ENCODE measurements at places on chromosomes 5 and 9.
A peak's percentile ranks its signal among the peaks of the same experiment; 100 is the strongest.

DNA sequence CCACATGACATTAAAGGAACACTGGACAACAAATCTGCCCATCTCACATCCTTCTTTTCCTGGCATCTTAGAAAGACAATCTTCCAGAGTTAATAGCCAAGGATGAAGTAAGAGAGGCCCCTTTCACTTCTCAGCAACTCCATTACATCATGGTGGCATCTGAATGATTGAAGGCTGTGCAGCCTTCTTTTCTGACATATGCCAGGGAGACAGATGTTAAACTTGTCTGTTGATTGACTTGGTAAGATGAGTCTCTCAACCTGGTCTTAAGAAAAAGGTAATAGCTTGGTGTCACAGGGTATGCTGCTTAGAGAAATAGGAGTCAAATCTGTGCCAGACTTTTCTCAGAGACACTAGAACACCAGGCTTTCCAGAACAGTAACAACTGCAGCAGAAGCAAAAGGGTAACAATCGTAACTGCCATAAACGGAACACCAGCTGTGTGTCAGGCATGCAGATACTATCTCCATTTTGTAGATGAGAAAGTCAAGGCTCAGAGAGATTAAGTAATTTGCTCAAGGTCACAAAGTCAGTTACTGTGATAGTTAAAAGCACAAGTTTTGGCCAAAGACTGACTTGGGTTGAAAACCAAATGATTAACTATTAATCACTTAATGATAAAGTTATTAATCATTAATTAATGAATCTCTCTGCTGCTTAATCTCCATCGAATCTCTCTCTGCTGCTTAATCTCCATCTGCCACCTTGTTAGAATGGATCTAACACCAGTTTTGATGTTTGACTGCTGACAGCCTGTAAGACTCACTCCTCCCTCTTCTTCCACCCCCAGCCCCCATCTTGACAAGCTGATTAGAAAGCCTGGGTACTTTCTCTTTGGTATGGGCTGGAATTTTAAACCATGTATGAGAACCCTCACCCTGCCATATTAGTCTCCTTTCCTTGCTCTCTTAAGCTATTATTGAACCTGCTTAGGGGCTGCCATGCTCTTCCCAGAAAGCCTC lies 353.5 kb downstream of the ENC1 start:
- no peaks in the 10 kb centered on the region for H3K36me3 ChIP-seq
- H3K27me3 ChIP-seq: no peaks in the 10 kb centered on the region
- DNase-seq: no peak
- H3K4me3 ChIP-seq: no peak overlapping the region

GRCh38 chr5:132093271-132093670 lies 19.7 kb downstream of the CSF2 start:
- H3K27ac ChIP-seq: no peak overlapping the region
- H3K27me3 ChIP-seq: no peaks in the 10 kb centered on the region
- H3K36me3 ChIP-seq: no peaks in the 10 kb centered on the region
- no peaks in the 10 kb centered on the region for H3K4me1 ChIP-seq
- DNase-seq: no peak
- H3K4me3 ChIP-seq: no peak overlapping the region

DNA sequence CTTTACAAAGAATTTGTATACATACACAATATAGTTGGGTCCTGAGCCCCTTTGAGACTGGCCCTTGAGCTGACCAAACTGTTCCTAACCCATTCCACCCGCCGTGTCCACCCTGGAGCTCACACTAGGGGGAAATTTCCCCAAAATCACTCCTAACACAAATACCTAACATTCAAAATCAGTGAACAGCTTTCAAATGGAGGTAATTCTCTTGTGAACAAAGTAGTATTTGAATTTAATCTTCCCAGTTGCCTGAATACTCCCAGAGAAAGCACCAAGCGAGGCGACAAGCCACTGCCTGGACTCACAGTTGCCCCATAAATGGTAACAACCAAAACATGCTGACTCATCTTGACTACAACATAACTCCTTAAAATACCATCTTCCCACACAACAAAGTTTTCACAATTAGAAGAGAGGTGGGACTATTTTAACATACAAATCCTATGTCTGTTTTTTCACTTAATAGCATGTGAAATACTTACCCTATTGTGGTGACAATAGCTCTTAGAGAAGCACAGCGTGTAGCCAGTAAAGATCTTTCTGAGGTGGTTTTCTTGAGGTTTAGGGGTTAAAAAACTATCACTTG lies 31.7 kb upstream of the SCAMP1 start:
- H3K27me3 ChIP-seq: no peaks in the 10 kb centered on the region
- no peak overlapping the region for H3K4me3 ChIP-seq

DNA sequence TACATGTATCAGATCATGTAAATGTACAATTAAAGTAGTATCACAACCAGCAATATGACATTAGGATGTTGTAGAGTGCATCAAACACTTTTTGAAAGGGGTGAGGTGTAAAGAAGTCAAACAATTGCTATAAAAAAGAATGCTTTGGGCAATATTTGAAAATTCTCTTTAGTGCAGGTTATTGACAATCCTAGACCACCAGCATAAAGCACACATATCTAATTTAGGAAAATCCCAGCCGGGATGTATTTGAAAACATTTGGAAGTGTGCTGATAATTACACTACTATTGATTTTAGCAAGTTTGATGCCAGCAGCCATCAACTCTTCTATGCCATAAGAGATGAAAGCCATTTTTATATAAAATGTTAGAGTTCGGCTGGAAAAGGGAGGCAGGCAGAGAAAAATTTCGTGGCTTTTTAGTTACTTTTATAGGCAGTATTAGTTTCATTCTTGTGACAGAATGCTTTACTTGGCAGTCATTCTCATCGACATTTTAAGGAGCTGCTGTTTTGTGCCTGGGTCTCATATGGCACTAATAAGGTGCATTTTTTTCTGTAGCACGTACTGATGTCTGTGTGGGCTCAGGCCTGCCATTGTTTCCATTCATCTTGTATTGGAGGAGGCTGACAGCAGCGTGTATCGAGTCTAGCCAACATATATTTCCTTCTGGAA lies 285.7 kb downstream of the AOPEP start:
- H3K27me3 ChIP-seq: no peaks in the 10 kb centered on the region
- H3K27ac ChIP-seq: no peak overlapping the region
- H3K36me3 ChIP-seq: no peaks in the 10 kb centered on the region
- DNase-seq: no peak
- no peaks in the 10 kb centered on the region for H3K4me1 ChIP-seq

DNA sequence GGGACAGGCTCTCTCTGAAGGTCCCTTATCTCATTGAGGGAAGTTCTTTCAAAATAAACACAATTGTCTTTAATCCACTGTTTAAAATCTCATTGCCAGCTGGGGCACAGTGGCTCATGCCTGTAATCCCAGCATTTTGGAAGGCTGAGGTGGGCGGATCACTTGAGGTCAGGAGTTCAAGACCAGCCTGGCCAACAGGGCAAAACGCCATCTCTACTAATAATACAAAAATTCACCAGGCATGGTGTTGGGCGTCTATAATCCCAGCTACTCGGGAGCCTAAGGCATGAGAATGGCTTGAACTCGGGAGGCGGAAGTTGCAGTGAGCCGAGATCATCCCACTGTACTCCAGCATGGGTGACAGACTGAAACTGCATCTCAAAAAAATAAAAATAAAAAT lies 8.3 kb upstream of the NDFIP1 start:
- H3K4me1 ChIP-seq: no peaks in the 10 kb centered on the region
- H3K27me3 ChIP-seq: no peaks in the 10 kb centered on the region
- no peak for DNase-seq

DNA sequence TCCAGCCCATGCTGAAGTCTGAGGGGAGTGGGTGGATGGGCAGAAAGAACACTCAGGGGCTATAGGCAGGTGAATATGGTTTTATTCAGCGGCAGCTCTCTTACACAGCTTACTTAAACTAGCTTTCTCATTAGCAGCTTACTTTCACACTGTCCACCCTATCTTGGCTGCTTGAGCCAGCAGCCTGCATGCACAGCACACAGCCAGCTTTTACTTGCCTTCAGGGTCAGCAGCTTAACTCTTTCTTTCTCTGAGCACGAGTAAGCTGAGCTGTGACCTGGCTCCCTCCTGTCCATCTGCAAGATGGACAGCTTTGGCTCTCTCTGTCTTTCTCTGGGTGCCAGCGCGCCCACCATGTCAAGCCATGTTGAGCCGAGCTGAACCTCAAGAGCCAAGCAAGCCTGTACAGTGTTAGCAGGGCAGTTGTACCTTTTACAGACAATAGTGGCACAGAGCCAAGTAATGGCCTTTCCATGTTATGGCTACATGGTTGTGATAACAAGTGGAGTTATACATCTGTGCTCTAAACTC lies 1054.9 kb downstream of the PTPRD start:
- DNase-seq: no peak
- peaks cover 10% of the 10 kb centered on the region for H3K4me1 ChIP-seq
- H3K27ac ChIP-seq: peak overlapping the region; percentile 95
- no peaks in the 10 kb centered on the region for H3K27me3 ChIP-seq

DNA sequence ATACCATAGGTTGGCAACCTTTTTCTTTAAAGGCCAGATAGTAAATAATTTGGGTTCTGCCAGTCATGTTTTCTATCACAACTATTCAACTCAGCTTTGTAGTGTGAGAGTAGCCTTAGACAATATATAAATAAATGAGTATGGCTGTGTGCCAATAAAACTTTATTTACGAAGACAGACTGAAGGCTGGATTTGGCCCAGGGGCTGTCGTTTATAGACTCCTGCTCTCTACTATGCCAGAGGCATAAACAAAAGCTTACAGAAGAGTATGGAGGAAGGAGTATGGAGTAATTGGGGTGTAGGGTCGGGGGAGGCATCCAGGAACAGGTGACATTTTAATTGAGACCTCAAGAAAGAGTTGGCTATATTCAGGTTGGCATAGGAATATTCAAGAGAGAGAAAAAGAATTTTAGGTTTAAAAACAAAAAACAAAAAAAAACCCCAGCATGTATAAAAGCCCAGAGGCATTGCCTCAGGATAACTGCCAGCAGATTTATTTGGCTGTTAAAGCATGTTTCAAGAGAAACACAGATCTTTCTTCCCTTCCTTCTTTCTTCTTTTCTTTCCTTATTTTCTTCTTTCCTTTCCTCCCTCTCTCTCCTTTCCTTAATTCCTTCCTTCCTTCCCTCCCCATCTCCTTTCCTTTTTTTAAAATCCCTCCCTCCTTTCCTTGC lies 39.9 kb downstream of the SLIT3 start:
- H3K36me3 ChIP-seq: no peaks in the 10 kb centered on the region
- H3K27ac ChIP-seq: no peak overlapping the region
- no peaks in the 10 kb centered on the region for H3K4me1 ChIP-seq
- no peak overlapping the region for H3K4me3 ChIP-seq

GRCh38 chr9:90842996-90843395 lies 41.4 kb downstream of the SYK start:
- H3K27ac ChIP-seq: no peak overlapping the region
- no peaks in the 10 kb centered on the region for H3K27me3 ChIP-seq

DNA sequence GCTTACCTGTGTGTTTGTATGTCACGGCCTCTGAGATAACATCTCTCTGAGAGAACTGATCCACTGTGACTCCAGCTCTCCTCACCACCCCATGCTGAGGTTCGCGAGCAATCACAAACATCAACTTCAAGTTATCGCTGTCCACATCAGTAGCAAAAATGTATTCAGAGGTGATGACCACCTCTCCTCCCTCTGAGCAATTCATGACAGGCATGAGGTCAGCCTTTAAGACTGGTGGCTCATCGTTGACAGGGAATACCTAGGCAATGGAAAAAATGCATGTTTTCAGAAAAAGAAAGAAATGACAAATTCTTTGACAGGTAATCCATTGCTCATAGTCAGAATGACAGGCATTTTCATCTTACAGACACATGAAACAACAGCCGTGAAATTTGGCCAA lies 90.3 kb upstream of the CER1 start:
- H3K4me3 ChIP-seq: no peak overlapping the region
- H3K36me3 ChIP-seq: no peaks in the 10 kb centered on the region
- H3K4me1 ChIP-seq: no peaks in the 10 kb centered on the region
- H3K27me3 ChIP-seq: no peaks in the 10 kb centered on the region
- DNase-seq: no peak

- H3K4me1 ChIP-seq: peaks cover 18% of the 10 kb centered on the region
- DNase-seq: no peak
- no peaks in the 10 kb centered on the region for H3K27me3 ChIP-seq
- no peak overlapping the region for H3K4me3 ChIP-seq
These were observed 62.0 kb downstream of the CAVIN4 start for GRCh38 chr9:100639854-100640253.

GRCh38 chr5:154642499-154643245 lies 112.5 kb upstream of the LARP1 start:
- no peak overlapping the region for H3K4me3 ChIP-seq
- no peaks in the 10 kb centered on the region for H3K36me3 ChIP-seq
- no peak overlapping the region for H3K27ac ChIP-seq
- no peak for DNase-seq

GRCh38 chr5:1060535-1060981 lies 51.3 kb downstream of the SLC12A7 start:
- H3K27ac ChIP-seq: no peak overlapping the region
- H3K27me3 ChIP-seq: no peaks in the 10 kb centered on the region
- peaks cover 46% of the 10 kb centered on the region for H3K36me3 ChIP-seq
- DNase-seq: no peak

- H3K27me3 ChIP-seq: no peaks in the 10 kb centered on the region
- H3K36me3 ChIP-seq: peaks cover 3% of the 10 kb centered on the region
- no peak overlapping the region for H3K4me3 ChIP-seq
- H3K27ac ChIP-seq: no peak overlapping the region
- peaks cover 8% of the 10 kb centered on the region for H3K4me1 ChIP-seq
These were observed 52.3 kb downstream of the TLE4 start for GRCh38 chr9:79623799-79624721.

DNA sequence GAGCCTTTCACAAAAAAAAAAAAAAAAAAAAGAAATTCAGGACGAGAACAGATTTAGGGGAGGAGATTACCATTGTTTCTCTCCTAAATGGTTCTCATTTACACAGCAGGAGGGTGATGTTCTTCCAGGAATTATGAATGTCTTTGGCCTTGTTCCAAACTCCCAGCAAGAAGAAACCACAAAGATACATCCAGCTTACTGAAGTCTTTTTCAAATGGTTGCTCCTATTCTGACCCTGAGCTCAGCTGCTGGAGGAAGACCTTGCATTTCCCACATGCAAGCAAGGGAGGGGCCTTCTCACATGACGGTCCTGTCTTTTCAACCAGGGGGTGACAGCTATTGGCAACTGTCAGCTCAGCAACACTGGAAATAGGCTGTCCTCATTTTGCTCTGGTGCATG lies 203.0 kb upstream of the VLDLR start:
- no peaks in the 10 kb centered on the region for H3K27me3 ChIP-seq
- DNase-seq: no peak
- H3K4me1 ChIP-seq: peaks cover 14% of the 10 kb centered on the region
- H3K27ac ChIP-seq: no peak overlapping the region
- H3K4me3 ChIP-seq: no peak overlapping the region

GRCh38 chr9:127090341-127090985 lies 32.0 kb downstream of the ANGPTL2 start:
- H3K4me1 ChIP-seq: no peaks in the 10 kb centered on the region
- no peak for DNase-seq
- H3K36me3 ChIP-seq: no peaks in the 10 kb centered on the region
- H3K27ac ChIP-seq: no peak overlapping the region
- no peak overlapping the region for H3K4me3 ChIP-seq
- no peaks in the 10 kb centered on the region for H3K27me3 ChIP-seq

GRCh38 chr9:131609099-131609830 lies 63.9 kb downstream of the PRRT1B start:
- H3K4me1 ChIP-seq: peaks cover 24% of the 10 kb centered on the region
- H3K27ac ChIP-seq: peak overlapping the region; percentile 74
- DNase-seq: no peak
- no peak overlapping the region for H3K4me3 ChIP-seq
- H3K27me3 ChIP-seq: no peaks in the 10 kb centered on the region

All from H1 (cell line).